Endothelial cell (in vitro differentiated cells): ENCODE measurements at places on chromosomes 2 and 18.

DNA sequence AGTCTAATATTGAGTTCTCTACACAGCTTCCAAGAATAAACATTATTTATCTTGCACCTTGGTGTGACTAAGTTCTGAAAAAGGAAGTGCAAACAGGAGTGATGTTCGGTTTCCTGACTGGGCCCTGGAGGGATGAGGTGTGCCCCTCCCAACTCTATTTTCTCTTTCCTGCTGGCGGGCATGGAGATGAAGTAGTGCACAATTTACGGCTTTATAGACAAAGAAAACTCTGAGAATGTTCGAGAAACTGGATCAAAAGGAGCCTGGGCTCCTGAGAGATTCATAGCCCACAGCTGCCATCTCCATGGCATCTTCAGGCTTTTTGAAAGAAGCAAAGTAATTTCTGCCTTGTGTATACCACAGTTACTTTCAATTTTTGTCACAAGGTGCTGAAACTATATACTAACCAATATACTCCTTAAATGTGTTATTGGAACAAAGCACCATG lies 22.3 kb downstream of the LRATD1 start:
- no peak for DNase-seq

- DNase-seq, result no peak
Measured at GRCh38 chr2:237904831-237905599, 45.6 kb downstream of the RAMP1 start.

DNA sequence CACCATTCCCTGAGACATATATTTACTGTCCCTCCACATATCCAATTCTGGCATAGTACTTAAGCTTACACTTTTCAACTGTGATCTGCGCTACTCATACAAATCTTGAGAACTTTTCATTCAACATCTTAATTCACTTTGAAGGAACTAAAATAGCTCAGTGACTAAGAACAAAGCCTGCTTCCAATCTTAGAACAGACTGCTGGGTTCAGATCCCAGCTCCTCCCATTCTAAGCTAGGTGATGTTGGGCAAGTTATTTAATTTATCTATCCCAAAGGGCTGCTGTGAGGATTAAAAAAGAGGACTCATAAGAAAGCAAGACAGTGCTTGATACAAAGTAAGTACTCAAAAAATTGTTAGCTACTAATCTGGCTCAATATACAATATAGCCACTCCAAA lies 57.9 kb downstream of the UGP2 start:
- no peak for DNase-seq

GRCh38 chr2:42693688-42694479 lies 70.1 kb downstream of the OXER1 start:
- no peak for DNase-seq

DNA sequence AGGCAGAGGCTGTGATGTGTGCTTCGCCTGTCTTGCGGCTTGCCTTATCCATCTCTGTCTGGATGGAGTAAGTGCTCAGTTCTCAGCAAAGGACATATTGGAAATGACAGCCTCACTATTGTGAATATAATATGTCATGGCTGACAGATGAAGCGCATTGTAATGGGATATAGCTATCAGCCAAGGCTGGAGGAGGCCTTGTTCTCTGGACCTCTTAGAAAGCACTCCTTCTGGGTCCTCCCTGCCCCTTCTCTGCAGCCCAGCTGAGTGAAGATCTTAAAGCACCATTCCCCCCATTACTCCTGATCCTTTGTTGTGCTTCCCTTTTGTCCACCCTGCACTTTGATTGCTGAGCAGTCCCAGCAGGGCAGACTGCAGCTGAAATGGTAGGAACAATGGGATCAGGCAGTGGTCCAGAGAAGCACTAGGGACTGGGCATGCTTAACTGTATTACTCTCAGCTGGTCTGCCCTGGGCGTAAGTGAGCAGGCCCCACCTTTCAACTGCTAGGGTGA lies 265.3 kb downstream of the SETBP1 start:
- DNase-seq, result no peak
